ENCODE measurements at places on chromosomes 12 and 14. TPM values are rescaled to one million over a fixed set of nuclear protein-coding genes. Genes with fewer than 3 reads are reported as not detected.
A peak's percentile ranks its signal among the peaks of the same experiment; 100 is the strongest.

Gene MSRB3
- total RNA-seq, result not detected

Gene TEP1
- 70.4 TPM for total RNA-seq

DNA sequence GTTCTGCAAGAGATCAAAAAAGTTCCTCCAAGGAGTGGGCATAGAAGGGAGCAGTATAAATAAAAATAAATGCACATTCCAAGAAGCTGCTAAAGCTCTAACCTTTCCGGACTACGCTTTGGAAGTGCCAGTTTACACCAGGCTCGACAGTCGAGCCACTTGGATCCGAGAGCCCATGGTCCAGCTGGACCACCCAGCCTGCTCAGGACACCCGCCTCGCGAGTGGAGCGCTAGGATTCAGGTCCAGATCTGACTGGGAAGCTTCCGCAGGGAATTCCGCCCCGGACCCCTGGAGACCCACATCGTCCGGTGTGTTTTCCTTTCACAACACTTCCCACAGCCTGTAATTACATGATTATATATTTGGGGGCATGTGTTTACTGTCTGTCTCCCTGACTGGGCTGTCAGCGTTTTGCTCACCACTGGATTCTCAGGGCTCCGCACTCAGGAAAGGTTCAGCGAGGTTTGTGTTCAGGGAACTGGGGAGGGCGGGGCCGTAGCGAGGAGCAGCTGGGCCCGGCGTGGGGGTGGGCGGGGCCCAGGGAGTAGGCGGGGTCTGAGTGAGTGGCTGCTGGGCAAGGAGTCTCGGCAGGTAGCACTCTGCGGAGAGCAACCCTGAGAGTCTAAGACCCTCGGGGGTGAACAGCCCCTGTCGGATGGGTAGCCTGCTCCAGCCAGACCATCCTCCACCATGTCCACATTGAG, 52.3 kb upstream of the TMEM263 start:
- no peaks in the 10 kb centered on the region for H3K36me3 ChIP-seq
- H3K4me1 ChIP-seq, result peaks cover 13% of the 10 kb centered on the region
- peaks cover 30% of the 10 kb centered on the region for H3K27me3 ChIP-seq
- no peak overlapping the region for H3K27ac ChIP-seq
- H3K4me3 ChIP-seq, result peak overlapping the region; percentile 56

DNA sequence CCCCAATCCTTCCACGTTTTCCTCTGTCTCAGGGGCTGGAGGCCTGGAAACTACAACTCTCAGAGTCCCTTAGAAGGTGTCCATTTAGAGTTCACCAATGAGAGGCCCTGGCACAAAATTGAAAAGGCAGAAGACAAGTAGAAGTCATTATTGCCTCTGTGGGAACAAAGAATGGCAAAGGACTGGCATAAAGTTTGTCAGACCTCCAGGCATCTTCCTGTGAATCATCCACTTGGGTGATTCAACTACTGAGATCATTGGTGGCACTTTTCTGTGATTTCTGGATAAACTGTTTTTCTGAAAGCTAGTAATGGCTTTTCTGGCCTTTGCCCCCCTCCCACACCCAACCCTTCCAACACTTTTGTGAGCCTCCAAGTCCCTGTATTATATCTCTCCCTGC, 42.6 kb upstream of the C12orf42 start:
- H3K4me1 ChIP-seq, result no peaks in the 10 kb centered on the region
- H3K36me3 ChIP-seq, result no peaks in the 10 kb centered on the region
- no peak for DNase-seq
- no peaks in the 10 kb centered on the region for H3K27me3 ChIP-seq
- no peak overlapping the region for H3K4me3 ChIP-seq

DNA sequence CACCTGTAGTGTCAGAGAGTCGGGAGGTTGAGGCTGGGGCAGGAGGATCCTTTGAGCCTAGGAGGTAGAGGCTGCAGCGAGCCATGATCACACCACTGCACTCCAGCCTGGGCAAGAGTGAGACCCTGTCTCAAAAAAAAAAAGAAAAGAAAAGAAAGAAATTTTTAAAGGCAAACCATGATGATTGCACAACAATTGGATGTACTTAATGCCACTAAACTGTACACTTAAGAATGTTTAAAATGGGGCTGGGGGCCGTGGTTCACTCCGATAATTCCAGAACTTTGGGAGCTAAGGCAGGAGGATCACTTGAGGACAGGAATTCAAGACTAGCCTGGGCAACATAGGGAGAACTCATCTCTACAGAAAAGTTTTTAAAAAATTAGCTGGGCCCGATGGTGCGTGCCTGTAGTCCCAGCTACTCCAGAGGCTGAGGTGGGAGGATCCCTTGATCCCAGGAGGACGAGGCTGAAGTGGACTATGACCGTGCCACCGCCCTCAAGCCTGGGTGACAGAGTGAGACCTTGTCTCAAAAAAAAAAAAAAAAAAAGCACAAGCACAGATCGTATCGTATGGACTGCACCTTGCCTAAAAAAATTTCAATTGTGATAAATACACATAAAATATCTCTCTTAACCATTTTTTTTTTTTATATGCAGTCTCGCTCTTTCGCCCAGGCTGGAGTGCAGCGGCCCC, 32.7 kb downstream of the JAG2 start:
- peaks cover 5% of the 10 kb centered on the region for H3K36me3 ChIP-seq
- H3K27ac ChIP-seq, result no peak overlapping the region
- no peak for DNase-seq
- no peak overlapping the region for H3K4me3 ChIP-seq
- peaks cover 3% of the 10 kb centered on the region for H3K27me3 ChIP-seq
- H3K4me1 ChIP-seq, result no peaks in the 10 kb centered on the region

- peaks cover 5% of the 10 kb centered on the region for H3K36me3 ChIP-seq
- no peak overlapping the region for H3K27ac ChIP-seq
- no peak overlapping the region for H3K4me3 ChIP-seq
- DNase-seq, result no peak
- H3K4me1 ChIP-seq, result no peaks in the 10 kb centered on the region
- no peaks in the 10 kb centered on the region for H3K27me3 ChIP-seq
These were observed 9.7 kb upstream of the PEBP1 start for GRCh38 chr12:118126119-118126757.

- H3K36me3 ChIP-seq, result no peaks in the 10 kb centered on the region
- peaks cover 12% of the 10 kb centered on the region for H3K4me1 ChIP-seq
- no peak for DNase-seq
- H3K27me3 ChIP-seq, result peaks cover 2% of the 10 kb centered on the region
- no peak overlapping the region for H3K4me3 ChIP-seq
These were observed 129.6 kb downstream of the SNAPC1 start for GRCh38 chr14:61891810-61892209.

DNA sequence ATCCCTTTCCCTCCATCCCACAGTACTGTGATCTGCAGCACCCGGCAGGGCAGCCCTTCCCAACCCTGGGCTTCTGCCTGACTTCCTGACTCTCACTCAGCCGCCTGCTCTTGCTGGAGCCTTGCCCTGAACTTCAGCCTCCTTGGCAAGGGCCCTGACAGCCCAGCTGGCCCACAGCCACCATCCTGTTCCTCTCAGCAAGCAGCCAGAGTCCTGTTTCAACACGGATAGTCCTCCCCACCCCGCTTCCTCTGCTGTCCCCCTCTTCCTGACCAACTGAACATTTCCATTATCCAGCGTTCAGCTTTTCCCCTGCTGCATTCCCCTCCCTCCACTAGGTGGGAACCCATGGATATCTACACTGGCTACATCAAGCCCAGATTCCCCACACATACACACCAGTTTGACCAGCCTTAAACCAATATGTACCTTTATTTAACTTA, 74.0 kb upstream of the MDM1 start:
- no peak overlapping the region for H3K4me3 ChIP-seq
- H3K4me1 ChIP-seq, result peaks cover 36% of the 10 kb centered on the region
- no peaks in the 10 kb centered on the region for H3K27me3 ChIP-seq
- DNase-seq, result no peak

Data from naive thymus-derived CD8-positive, alpha-beta T cell (primary cell).